ENCODE measurements at places on chromosomes 4 and X.

DNA sequence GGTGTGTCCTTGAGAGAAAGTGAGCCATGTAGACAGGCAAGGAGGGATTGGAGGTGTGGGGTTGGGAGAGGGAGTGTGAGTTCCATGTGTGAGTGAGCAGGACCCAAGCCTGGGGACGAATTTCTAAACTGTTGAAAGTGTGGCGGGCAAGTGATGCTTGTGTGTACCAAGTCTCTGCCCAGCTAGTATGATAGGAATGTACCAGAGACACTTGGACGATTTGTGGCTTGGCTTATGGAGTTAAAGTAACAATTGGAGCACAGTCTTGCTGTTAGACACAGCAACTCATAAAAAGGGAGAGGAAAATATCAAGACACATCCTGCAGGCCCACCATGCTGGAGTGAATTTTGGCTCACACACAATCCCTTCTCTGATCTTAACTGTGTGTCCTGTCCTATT is 8.5 kb downstream of the PTTG2 start:
- no peak for DNase-seq

- no peak for DNase-seq
These were observed 22.8 kb downstream of the RPL9 start for GRCh38 chr4:39435659-39436563.

DNA sequence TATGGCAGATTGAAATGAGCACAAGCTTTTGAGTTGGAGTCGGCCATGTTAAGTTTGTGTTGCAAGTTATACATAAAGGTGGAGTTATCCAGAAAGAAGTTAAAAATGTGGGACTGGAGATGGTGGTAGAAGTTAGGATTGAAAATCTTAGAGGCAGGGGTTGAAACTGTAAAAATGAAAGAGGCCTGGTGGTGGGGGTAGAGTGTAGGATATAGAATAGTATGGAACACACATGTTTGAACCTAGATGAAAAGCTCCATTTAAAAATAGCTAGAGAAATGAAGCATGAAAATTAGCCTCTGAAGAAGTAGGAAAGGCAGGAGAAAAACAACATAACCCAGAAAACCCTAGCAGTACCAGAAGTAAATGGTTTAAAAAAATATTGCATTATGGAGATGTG is 131.8 kb upstream of the ENPEP start:
- peak; percentile 5 for DNase-seq

DNA sequence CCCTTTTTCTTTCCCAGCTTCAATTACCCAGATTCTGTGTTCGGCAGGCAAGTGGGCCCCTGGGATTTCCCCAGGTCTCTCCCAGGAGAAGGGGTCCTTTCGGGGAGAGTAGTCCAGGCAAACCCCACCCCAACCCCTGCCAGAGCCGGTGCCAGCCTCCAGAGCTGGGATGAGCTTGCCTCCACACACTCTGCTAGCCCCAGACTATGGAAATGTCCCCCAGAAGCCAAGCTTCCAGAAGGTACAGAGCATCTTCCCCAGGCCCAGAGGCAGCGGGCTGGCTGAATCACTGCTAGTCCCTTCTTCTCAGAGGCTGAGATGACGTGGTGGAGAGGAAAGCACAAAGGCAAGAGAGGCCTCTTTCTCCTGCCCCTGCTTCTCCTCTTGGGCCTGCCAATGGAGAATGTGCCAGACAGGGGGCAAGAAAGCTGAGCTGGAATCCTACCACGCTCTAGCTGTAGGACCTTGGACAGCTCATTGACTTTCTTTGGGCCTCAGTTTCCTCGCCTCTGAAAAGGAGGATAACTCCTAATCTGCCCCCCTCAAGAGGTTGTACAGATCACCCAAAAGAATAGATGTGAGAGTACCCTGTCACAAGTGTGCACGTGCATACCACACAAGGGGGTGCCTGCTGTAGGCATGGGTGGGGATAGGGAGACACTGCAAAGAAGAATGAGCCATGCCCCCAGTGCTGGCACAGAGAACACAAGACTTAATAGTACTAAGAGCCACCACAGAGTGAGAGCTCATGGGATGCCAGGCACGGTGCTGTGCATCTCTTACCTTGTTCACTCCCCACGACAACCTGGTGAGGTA is 2.1 kb downstream of the SASH3 start:
- no peak for DNase-seq

DNA sequence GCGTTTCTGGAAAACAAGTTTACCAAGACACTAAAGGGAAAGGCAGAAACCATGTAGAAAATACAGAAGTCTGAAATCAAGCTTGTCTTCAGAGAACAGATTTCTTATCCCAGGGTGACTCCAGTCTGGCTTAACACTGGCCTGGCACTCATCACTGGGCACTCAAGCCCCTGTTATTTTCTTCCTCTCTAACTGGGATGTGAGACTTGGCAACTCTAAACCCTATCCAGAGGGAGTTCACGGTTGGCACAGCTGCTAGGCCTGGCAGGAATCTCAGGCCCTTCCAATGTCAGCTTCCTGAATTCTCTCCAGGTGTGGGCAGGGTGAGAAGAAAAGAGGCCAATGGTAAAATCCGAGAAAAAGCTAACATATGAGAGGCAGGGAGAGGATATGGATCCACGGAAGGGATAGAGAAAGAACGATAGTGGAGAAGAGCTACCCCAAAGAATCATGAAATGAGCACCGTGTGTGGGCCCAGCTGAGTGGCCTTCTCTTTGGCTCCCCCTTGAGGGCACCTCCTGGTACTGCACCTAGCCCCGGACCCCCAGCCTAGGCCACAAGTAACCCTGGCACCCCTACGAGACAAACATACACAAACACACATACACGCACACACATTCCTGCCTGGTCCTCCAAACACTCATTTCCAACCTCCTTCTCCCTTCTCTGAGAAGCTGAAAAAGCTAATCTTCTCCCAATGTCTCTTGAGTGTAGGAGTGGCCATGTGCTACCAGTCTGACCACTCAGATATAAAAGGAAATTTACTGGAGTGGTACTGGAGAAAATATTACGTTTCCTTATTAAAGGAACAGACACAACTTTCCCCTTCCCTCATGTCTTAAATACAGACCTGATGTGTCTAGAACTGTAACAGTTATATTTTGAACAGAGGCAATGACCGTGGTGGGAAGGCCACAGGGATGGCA is 16.6 kb upstream of the PTCHD1 start:
- DNase-seq: peak; percentile 2

DNA sequence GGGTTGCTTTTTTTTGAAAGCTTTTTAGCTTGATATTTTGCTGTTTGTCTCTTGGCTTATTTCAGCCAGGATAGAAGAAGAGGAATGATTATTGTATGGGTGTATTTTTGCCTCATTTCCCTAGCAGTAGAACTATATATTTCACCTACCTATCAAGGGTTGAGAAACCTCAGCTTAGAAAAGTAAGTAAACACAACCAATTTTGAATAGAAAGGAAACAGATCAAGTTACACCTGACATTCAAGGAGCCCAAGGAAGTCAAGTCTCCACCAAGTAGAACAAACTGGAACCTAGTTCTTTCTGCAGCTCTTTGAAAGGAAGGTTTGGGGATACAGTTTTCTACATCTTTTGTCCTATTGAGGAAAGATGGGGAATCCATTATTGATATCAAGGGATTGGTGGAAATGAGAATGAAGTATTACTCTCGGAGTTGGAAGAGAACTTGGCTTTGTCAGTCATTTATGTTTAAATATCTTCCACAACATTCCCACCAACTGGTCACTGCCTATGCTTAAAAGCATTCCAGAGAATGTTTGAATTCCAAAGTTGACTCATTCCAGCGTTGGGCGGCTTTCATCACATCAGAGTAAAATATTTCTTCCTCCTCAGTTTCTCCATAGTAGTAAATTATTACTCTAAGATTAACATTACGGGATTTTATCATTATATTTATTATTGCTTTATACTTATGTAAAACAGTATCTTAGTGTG is 207.8 kb upstream of the CNKSR2 start:
- peak; percentile 2 for DNase-seq

- no peak for DNase-seq
These were observed 55.8 kb downstream of the PTTG2 start for GRCh38 chr4:38015886-38016515.

- no peak for DNase-seq
These were observed 58.9 kb upstream of the SPP1 start for GRCh38 chr4:87916626-87917025.

- DNase-seq: no peak
These were observed 52.9 kb downstream of the TRIM2 start for GRCh38 chr4:153257151-153257620.

- DNase-seq: no peak
These were observed 5.2 kb upstream of the TLR6 start for GRCh38 chr4:38861791-38862190.

DNA sequence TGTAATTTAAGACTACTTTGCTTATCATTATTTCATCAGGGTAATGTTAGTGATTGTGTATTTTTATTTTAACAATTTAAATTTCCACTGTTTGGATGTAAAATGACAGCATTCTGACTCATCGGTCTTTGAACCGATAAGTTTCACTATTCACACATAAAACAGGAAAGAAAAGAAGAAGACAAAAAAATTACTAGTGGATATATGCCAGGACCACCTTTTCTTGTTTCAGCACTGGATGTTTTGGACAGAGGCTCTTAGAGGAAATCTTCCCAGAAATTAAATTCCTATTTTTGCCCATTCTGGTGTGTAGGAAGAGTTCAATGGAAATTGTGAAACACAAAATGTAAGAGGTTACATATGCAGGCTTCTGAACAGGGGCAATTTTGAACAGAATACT is 57.4 kb downstream of the VEGFC start:
- no peak for DNase-seq

- DNase-seq: peak; percentile 60
These were observed 12.7 kb downstream of the ADGRA3 start for GRCh38 chr4:22502895-22503814.

- DNase-seq: no peak
These were observed 123.4 kb upstream of the ATP6AP2 start for GRCh38 chrX:40457406-40457805.

- no peak for DNase-seq
These were observed 416.6 kb upstream of the ARX start for GRCh38 chrX:25432396-25432795.

DNA sequence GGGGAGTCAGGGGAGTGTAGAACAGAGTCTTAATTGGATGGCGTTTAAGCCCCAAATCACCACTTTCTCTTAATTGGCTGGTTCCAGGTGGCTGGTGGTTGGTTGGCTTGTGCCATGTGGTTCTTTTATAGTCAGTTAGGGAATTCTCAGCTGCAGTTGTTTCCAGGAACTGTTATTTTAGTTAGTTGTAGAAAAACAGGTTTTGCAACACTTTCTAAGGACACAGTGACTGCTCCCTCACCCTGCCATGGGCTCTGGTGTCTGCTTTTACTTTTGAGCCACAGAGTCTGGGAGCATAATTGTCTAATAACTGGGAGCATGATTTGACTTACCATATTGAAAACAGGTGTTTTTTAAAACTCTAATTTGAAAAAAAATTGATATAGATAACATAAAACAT is 75.8 kb upstream of the PCDH18 start:
- no peak for DNase-seq

DNA sequence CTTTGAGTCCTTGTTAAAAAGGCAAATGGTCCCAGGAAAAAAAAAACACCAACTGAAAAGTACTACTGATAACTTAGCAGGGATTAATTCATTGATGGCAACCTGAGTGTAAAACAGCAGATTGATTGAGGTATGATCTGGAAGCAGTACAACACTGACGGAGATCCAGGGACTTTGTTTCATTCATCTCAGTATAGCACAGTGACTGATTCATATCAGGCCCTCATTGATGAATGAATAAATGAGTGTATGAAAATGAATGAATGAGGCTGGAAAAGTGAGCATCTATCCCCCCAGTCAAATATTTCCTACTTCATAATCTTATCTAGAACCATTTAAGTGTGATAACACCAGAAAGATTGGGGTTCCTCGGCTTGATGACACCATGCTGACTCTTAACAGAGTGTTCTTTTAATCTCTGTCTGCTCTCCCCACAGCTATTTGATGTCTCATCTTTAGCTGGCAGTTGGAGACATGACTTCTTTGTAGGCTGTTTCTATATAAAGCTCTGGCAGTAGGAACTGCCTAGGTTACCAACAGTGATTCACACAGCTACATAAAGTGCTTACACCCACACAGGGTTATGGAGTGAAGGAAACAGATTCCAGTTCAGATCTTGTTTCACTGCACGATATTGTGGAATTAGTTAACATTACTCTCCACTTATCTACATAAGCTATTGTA is 18.6 kb upstream of the RNF128 start:
- peak; percentile 14 for DNase-seq

GRCh38 chrX:124230655-124231450 is 101.6 kb upstream of the TEX13D start:
- DNase-seq: no peak
